ENCODE measurements at places on chromosomes 7 and 10.

DNA sequence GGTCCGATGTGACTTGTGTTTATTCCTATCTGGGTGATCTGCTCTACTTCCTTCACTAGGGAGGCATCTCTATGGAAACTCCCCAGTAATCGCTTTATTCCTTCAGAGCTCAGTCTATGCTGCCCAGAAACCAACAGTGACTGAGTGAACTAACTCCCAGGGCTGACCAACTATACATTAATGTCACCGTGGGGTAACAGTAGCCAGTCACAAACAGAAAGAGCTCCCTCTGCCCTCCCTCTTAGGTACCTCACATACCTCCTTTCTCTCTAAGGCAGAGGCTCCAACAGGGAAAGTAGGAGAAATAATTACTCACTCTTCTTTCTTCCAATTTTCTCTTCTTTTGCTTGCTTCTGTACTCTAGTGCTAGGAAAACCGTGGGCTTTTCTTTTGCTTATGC lies 855.0 kb downstream of the REEP3 start:
- DNase-seq = no peak

DNA sequence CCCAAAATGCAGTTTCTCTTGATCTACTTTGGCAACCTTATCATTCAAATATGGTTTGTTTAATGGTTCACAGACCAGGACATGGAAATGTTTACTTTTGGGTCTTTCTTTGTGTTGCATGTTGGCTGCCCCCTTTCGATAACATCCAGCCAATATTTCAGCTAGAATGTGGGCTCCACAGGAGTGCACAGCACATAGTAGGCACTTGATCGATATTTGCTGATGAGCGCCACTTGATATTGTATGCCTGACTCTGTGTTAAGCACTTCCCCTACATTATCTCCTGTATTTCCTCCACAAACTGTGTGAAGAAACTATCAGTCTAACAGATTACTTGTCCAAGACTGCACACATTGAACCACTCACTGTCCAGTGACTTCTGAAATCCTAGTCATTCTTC lies 60.2 kb downstream of the SMURF1 start:
- DNase-seq = no peak

DNA sequence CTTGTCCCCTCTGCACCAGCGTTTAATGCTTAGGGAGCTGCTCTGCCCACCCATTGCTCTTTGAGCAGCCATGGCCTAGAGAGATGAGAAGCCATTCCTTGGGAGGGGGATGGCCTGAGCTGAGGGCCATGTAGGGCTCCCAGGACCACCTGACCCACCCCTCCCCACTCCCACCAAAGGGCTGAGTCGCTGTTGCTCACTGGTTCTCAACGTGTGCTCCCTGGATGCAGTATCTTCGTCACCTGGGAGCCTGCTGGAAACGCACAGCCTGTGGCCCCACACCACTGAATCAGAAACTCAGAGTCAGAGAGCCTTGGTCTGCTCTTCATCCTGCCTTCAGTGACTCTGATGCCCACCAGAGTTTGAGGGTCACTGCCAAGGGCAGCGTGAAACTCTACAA lies 37.0 kb downstream of the VWA2 start:
- DNase-seq = no peak

GRCh38 chr7:83478616-83479015 lies 170.3 kb downstream of the SEMA3E start:
- no peak for DNase-seq

GRCh38 chr10:6416892-6417512 lies 163.1 kb downstream of the PRKCQ start:
- no peak for DNase-seq

DNA sequence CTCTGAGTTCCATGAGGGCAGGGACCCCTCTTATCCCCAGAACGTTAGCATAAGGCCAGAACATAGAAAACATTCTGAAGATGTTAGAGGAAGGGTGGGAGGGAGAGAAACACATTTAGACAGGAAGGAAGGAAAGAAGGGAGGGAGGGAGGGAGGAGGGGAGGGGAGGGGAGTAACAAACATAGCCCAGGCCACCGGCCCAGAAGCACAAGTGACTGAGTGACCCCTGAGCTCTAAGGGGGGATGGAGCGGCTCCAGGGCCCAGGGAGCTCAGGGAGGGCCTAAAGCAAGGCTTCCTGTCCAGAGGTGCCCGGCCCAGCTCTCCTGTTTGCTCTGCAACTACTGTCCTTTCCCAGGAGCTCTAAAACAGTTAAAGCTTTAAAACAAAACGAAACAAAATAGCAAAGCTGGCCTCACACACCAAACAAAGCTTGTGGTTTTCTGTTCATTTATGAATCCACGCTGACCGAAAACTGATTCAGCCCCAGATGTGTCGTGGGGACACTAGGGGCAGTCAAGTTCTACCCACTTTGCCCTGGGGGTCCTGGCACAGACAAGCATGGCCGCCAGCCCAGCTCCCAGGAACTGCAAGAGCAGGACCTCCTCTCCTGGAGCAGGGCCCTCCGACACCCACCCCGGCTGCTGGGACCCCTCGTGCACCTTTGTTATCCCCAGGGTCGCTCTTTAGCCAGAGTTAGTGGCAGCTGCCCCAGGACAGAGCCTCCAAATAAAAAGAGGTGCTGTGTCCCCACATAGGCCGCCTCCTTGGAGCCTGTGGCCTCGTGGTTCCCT lies 496.2 kb upstream of the FOXK1 start:
- DNase-seq = no peak

- DNase-seq = no peak
Measured at GRCh38 chr10:127887541-127888415, 5.0 kb downstream of the CLRN3 start.

DNA sequence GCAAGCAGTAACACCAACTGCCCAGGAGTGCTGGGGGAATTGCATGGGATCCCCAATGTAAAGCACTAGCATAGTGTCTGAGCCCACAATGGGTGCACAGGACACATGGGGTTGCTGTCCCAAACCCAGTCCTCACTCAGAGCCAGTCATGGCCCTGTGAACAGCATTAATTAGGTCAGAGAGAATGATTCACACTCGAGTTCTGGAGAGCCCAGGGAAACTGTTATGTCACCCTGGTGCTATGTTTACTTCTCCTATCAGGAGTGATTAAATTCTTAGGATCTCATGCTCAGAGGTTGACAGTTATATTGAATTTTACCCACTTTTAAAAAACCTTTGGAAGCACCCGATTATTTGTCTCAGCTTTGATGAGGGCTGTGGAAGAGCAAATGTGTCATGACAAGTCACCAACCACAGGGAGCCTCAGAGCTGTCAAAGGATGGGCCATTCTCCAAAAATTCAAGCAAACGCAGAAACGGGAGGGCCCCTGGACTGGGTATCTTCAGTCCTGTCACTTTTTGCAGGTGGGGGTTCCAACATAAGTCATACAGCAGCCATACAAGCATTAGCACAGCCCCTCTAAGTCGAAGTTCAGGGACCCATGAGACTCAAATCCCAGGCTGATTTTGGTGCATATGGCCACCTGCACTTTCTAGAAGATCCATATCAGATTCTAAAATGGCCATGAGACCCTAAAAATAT lies 1.3 kb upstream of the RASSF4 start:
- DNase-seq = no peak

GRCh38 chr10:101671453-101671852 lies 23.5 kb downstream of the FBXW4 start:
- no peak for DNase-seq

DNA sequence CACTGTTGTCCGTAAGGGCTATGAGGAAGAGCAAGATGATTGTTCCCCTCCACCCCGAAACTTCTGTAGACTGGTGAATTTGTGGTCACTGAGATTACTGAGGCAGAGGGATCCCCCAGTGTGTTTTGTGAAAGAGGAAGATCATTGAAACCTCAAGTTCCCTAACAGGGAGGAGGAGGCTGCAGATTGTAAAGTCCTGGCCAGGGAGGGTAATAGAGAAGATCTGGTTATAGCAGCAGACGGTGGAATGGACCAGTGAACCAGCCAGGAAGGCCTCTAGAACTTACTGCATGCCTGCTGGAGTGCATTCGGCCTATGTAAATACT lies 31.1 kb downstream of the LMTK2 start:
- no peak for DNase-seq

GRCh38 chr10:13483073-13483472 lies 45.7 kb downstream of the BEND7 start:
- DNase-seq = no peak

- DNase-seq = no peak
Measured at GRCh38 chr7:157895520-157896375, 558.9 kb downstream of the DNAJB6 start.

GRCh38 chr7:17339139-17339538 lies 40.7 kb downstream of the AHR start:
- no peak for DNase-seq

- no peak for DNase-seq
Measured at GRCh38 chr10:82378146-82378545, 503.2 kb downstream of the NRG3 start.

DNA sequence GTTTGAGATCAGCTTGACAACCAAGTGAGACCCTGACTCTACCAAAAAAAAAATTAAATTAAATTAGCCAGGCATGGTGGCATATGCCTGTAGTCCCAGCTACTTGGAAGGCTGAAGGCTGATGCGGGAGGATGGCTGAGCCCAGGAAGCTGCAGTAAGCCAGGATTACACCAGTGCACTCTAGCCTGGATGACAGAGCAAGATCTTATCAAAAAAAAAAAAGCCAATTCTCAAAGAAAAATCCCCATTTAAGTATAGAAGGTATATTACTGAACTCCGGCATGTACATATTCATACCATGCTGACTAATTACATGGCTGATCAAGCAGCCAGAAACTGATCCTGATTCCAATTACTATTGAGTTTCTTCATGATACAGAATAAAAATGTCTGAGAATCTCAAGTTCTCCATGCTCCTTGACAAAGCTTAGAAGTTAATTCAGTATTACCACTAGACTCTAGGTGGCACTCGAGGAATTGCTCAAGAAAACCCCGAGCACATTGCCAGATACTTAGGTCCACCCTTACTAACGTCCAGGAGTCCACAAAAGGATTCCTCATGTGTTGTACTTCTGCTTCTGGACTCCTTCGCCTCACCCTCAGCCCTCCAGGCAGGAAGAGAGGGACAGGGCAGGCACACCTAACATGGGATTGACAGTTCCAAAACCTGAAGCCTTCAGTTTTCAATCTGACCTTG lies 148.9 kb downstream of the PARD3 start:
- no peak for DNase-seq

- DNase-seq = no peak
Measured at GRCh38 chr10:43695321-43695720, 46.6 kb upstream of the ZNF32 start.

- no peak for DNase-seq
Measured at GRCh38 chr10:5540891-5541290, 16.1 kb downstream of the CALML3 start.
